Thoracic aorta (tissue), 2 donors: ENCODE measurements at places on chromosomes 16 and 17.

DNA sequence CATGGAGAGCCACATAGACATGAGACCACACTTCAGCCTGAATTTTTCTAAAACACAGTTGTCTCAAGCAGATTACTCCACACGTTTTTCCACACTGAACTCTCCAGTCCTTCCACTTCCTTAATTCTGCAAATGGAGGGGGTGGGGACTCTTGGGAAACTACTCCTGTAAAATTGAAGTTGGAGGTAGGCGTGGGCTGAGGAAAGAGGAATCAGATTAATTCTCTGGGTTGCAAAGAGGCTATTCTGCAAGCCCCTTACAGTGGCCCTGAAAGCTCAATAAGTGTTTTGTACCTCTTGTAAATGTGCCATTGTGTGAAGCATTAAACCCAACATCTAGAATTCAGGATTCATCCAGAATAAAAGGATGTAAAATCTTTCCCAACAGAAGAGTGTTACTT lies 9.6 kb downstream of the MARVELD3 start:
- DNase-seq = no peak

DNA sequence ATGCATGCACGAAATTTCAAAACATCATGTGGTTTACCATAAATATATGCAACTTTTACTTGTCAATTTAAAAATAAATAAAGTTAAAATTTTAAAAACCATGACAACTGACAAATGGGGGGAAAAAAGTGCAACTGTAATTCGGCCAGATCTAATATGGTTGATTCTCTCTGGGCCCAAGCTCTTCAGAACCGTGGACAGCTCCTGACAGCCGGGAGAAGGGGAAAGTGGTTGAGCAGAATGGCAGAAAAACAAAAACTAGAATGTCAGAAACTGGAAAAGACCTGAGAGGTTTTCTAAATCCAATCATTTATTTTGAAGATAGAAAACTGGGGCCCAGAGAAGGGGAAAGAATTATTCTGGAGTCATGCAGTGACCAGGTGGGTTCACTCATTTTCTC lies 126.6 kb downstream of the TMEM132E start:
- DNase-seq = no peak

GRCh38 chr17:4109449-4109848 lies 33.4 kb downstream of the ZZEF1 start:
- no peak for DNase-seq

DNA sequence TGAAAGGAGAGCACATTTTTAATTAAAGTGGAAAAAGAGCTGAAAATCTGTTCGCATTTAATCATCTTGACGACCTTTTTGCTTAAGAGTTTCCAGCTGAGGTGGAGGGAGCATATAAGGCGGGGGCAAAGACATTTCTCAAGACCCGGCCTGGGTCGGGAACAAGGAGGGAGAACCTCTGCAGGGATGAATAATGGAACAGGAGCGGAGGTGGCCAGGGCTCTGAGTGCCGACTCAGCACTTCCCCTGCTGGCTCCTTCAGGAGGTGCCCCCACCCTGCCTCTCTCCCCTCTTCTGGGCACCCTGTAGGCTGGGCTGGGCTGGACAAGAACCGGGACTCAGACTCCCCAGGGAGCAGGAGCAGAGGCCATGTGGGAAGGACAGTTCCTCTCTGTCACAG lies 7.9 kb upstream of the NGFR start:
- no peak for DNase-seq

- DNase-seq = no peak
These were observed 50.2 kb downstream of the CDK5R1 start for GRCh38 chr17:32536736-32537643.

- DNase-seq = no peak
These were observed 15.4 kb downstream of the ACSM1 start for GRCh38 chr16:20681821-20682760.

DNA sequence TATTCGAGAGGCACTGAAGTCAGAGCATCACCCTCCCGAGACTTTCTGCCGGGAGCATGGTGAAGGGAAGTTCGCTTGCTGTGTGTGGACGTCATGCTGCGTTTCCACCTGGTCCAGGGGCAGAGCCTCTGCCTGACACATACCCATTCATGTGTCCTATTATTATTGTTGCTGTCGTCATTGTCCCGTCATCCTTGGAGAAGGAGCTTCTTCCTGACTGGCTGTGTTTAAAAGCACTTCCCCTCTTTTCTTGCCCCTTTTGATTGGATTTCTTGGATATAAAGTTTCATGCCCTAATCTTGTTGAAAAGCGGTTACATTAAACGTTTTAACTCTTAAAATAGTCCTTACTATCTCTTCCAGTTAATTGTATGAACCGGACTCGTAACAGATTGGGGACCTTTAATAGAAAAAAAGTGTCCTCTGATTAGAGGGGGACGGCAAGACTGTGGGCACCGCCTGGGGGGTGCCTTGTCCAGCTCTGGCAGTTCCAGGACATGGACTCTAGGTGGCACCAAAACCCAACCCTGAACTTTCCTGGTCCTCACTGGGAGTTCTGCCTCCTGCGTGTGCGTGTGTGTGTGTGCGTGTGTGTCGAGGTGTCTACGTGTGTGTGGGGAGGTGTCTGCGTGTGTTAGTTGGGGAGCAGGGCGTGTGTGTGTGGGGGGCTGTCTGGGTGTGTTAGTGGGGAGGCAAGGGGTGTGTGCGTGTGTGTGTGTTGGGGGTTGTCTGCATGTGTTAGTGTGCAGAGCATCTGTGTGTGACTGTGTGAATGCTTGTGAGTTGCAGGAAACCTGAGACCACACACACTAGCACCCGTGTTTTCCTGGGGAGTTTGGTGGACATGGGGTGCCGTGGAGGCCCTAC lies 133.3 kb upstream of the CIBAR2 start:
- DNase-seq = no peak

- no peak for DNase-seq
These were observed 4.9 kb downstream of the ALOX15 start for GRCh38 chr17:4636474-4637100.

- DNase-seq = no peak
These were observed 772 bp downstream of the PRSS53 start for GRCh38 chr16:31087971-31088370.

- no peak for DNase-seq
These were observed 85.2 kb downstream of the KSR1 start for GRCh38 chr17:27541301-27542023.

DNA sequence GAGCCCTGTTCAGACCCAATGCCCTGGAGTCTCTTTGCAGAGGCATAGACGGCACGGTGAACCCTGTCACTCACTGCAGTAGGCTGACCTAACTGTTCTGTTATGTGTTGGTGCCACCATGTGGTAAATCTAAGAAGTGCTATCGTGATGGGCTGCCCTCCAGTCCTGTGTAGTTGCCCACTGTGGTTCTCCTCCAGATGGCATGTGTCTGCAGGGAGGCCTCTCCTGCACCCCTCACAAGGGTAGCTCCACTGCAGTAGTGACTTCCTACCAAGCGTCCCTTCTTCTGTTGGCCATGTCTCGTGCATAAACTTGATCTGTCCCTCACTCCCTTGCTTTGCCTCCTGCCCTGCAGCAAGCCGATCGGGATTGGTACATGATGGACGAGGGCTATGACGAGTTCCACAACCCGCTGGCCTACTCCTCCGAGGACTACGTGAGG lies 5.8 kb downstream of the DHX38 start:
- DNase-seq = no peak

DNA sequence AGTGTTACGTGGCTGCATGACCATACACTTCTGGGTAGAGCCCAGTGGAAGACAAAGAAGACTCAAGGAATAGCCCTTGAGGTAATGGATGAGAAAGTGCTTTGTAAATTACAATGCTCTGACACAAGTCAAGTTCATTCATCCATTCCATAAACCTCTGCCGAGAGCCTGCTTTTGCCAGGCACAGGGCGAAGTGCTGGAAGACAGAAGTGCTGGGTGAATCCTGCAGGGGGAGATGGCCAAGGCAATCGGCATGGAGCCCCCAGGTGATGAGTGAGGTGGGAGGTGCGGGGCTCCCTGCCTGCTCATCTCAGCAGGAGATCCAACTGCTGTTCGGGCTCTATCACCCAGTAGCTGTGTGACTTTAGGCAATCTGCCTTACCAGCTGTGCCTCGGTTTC lies 2.8 kb upstream of the SOCS3 start:
- DNase-seq = no peak

DNA sequence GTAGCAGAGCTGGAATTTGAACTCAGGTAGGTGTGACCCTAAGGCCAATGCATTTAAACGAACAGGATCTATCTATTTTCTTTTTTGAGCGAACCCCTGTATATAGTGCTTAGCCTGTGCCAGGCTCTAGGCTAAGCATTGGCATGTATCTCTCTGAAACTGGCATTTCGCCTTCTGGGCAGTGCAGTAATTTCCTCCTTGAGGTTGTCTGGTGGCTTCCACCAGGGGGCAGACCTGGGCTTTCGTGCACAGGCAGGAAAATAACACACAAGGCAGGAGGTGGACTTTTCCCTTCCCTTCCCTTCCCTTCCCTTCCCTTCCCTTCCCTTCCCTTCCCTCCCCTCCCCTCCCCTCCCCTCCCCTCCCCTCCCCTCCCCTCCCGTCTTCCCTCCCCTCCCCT lies 34.4 kb upstream of the PRKCB start:
- peak; percentile 8 for DNase-seq

- DNase-seq = no peak
These were observed 94.0 kb upstream of the TNRC6C start for GRCh38 chr17:77864234-77865111.

DNA sequence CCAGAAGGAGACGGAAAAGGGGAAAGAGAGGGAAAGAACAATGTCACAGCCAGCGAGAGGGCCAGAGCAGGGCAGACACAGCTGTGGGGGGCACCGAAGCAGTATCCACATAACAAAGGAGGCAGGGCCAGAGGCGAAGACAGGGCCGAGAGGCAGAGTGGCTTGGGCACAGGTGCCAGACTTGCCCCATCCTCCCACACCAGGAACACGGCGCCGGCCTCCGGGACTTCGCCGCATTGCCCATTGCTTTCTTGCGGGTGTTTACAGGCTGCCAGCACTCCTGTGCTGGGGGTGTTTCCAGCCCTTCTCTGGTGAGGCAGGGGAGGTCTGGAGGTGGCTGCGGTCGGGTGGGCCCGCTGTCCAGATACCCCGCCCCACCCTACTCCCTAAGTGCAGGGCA lies 78.0 kb downstream of the ENGASE start:
- no peak for DNase-seq
